Stimulated activated CD8-positive, alpha-beta memory T cell treated with anti-CD3 and anti-CD28 coated beads, Interleukin-15, amount 100 ng/mL, for 48 hours (primary cell): ENCODE measurements at places on chromosomes 5 and 9.

DNA sequence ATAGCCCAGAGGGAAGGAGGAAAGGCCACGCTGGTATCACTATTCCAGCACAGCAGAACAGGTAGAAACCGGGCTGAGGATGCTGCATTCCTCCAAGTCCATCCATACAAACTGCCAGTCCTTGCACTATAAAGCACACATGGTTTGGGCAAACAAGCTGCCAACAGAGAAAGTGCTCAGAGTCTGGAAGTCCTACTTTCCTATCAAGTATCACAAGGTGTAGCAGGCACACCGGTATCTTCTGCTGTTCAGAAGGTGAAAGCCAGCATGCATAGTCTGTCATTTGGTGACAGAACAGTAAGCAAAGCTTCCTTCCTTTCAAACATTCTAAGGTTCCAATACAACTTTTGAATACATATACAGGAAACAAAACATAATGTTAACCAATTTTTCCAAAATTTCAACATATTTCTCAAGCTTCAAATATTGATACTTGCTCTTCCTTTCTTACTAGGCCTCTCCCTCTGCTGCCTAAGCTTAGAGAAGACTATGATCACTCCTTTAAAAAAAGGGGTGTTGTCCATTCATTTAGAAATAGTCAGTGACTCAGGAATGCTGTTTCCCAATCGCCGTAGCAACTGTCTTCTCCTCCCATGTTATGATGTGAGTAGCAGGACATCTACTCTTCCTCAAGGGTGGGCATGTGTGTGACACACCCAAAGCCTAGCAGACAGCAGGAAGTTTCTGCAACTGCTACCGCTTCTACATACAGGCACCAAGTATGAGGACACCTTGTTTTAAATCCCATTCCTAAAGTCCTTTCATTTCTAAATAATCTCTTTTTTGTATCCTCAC lies 14.7 kb downstream of the DIAPH1 start:
- no peak for DNase-seq

- DNase-seq = no peak
Observed at GRCh38 chr5:100974082-100974481, 71.0 kb upstream of the ST8SIA4 start.

DNA sequence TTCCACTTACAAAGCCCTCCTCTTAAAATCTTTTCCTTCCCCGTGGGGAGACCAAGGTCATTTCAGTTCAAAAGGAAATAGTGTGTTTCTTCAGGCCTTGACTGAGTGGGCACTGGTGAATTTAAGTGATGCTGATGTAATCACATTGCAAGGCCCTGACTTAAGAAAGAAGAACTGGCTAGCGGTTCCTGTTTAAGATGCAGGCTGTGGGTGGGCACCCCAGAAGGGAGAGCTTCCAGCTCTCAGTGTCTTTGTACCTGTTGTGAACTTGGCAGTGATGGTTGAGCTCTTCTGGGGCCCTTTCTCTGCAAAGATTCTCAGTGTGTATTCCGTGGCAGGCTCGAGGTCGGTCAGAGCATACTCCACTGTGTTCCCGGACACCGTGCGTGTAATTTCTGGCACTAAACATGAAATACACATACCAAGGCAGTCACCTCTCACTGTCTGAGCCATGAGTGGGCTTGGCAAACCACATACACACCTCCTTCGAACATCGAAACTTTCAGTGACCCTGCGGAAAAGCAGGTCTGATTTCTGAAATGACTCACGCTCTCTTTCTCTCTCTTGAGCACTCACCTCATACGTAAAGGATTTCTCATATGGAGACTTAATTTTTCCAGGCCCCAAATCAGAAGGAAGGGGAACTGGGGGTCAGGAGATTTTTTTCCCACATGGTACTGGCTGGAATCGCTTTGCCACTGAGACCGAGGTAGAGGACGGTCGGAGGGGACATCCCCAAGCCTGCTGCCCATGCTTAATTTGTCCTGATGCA lies 81.9 kb downstream of the TNC start:
- peak; percentile 63 for DNase-seq

DNA sequence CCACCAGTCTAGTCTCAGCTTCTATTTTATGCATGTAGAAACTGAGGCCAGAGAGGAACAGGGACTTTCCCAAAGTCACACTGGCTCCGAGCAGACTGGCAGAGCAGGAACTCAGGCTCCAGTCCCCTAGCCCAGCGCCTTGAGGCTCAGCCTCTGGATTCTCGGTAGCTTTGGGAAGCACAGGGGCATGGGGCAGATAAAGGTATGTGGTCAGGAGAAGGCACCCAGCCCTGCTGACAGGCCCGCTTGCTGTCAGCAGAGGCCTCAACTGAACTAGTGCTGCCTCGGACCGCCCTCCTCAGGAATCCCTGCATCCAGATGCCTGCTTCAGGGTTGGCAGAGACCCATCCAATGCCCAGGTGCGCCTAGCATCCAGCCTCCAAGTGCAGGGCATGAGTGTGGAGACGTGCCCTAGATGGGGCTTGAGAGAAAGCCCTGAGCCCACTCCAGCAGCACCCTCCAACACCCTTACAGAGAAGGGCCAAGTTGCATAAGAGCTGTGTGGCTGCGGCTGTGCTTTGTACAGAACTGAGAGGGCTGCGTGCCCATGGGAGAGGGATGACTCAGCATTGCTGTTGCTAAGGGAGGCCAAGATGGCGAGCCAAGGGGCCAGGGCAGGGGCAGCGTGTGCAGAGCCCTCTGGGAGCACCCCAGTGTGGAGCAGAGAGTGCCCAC lies 168.6 kb downstream of the MACROH2A1 start:
- DNase-seq = no peak

- DNase-seq = no peak
Observed at GRCh38 chr5:148950471-148950863, 112.4 kb downstream of the SH3TC2 start.

DNA sequence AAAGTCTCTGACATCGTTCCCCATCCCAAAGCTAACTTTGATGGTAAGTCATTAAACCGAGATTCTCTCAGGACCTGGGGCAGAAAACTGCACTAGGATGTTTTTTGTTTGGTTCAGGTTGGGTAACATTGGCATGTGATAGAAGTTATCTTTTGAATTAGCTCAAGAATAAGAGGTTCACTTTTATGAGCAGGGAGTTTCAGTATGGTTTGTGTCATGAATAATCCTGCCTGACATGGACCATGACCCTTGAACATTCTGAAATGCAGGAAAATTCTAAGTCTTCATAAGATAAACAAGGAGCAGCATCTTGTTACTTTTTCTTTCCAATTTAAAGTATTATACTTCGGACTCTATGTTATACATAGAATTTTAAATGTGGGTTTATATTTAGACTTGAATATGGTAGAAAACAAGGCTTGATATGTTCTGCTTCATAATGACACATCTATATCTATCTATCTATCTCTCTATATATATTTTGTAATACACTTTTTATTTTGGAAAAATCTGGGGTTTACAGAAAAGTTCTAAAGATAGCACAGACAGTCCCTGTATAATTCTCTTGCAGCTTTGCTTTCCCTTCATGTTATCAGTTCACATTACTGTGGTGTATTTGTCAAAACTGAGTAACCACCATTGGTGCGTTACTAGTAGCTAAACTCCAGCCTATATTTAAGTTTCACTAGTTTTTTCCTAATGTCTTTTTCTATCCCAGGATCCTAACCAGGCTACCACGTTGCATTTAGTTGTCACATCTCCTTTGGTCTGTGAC lies 102.7 kb upstream of the TAF11L2 start:
- no peak for DNase-seq

DNA sequence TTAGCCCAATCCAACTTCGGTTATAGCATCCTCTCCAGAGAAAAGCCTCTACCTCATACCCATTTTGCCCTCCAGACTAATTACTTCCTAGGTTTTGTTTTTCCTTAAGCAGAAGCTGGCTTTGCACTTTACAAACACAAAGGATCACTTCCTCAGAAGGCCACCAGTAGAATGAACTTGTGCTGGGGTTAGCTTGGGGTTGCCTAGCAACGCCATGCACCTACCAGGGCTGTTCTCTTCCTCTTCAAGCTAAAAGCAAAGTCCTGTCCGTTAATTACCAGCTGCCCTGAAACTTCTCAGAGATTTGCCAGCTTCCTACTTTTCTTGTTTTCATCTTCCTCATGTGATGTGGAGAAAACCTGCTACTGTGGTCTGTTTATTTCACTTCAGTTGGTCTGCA lies 132.0 kb upstream of the WWC1 start:
- DNase-seq = no peak

- DNase-seq = no peak
Observed at GRCh38 chr9:27485158-27485557, 38.9 kb upstream of the IFNK start.

DNA sequence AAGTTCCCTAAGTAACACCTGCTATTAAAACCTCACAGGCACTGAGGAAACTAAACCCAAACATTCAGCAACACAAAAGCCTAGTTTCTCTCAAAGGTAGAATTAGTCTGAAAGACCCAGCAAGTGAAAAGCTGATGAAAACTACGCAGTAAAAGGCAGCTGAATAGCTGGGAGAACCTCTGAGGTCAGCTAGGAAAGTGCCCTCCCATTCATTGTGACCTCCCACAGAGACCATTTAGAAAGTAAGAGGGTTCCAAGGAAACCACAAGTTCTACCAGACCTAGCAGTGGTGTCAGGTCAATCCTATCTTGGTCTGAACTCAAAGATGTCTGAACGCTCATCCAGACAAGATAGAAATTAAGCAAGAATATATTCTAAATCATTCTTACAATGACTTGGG lies 144.7 kb downstream of the SSBP2 start:
- DNase-seq = no peak

GRCh38 chr9:33480106-33480505 lies 6.4 kb upstream of the NOL6 start:
- DNase-seq = no peak

GRCh38 chr5:16617274-16617968 lies 624 bp upstream of the RETREG1 start:
- no peak for DNase-seq

- no peak for DNase-seq
Observed at GRCh38 chr5:87399720-87400119, 13.0 kb downstream of the CCNH start.

DNA sequence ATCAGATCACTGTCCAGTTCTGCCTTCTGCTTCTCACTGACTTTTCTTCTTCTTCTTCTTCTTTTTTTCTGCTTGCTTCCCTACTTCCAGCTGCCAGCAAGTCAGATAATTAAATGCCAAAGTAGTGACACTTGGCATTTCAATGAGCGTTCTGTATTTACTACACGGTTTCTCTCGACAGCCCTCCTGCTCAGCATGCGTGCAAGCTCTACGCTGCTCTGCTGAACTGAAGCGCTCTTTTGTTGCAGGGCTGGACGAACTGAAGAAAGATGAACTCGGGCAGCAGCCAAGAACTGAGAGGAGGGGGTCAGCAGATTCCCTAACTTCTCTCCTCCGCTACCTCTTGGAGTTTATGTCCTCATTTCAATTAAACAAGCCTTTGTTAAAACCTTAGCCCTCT lies 319.1 kb downstream of the GLIS3 start:
- no peak for DNase-seq

GRCh38 chr5:93019896-93020295 lies 561.1 kb downstream of the NR2F1-AS1 start:
- no peak for DNase-seq

- DNase-seq = no peak
Observed at GRCh38 chr9:112755016-112755427, 4.5 kb downstream of the SNX30 start.

GRCh38 chr5:87020099-87020934 lies 247.4 kb upstream of the RASA1 start:
- no peak for DNase-seq

- peak; percentile 62 for DNase-seq
Observed at GRCh38 chr9:129776938-129777768, 24.3 kb upstream of the PTGES start.

DNA sequence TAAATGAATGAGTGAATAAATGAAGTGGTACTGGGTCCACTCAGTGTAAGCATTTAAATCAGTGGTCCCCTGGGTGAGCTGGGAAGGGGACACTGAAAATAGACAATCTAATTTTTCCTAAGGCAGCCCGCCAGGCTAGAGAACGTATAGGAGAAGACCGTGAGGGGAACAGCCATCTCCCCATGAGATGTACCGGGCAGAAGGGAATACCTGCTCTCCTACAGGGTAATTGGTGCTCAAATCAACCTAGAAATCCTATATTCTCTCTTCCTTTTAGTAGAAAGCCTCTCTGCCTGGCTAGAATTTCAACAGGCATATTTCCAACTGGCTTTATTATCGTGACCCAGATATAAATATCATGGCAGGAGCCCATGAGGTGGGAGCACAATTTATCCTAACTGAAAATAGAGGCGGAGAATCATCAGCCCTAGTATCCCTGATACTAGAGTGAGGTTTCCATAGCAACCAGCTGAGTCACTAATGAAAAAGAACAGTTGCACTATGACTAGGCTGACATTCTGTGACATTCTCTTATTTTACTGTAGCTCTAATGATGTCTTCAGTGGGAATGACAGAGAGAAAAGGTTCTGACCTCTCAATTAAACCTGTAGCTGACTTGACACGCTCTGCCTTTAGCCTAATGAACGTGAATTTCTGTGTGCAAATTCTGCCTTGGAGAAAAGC lies 96.5 kb upstream of the CAST start:
- no peak for DNase-seq

DNA sequence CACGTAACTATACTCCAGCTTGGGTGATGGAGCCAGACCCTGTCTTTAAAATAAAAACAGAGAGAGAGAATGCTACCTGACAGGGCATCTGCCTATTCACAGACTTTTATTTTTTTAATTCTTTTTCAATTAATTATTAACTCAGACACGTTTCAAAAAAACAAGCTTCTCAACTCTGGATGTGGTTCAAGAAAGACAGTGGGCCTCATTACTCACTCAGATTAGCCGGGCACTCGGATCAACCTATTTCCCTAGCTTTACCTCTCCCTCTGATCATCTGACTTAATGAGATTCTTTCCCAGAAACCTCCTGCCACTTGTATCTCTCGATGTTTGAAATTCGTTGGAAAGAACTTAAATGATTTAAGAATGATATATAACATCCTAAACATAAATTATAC lies 134.1 kb downstream of the TRPM6 start:
- no peak for DNase-seq
